AG20443 (cell line): ENCODE measurements at places on chromosomes 11 and 22.

GRCh38 chr11:47607380-47607779 is 13.2 kb upstream of the C1QTNF4 start:
- DNase-seq = peak; percentile 85

DNA sequence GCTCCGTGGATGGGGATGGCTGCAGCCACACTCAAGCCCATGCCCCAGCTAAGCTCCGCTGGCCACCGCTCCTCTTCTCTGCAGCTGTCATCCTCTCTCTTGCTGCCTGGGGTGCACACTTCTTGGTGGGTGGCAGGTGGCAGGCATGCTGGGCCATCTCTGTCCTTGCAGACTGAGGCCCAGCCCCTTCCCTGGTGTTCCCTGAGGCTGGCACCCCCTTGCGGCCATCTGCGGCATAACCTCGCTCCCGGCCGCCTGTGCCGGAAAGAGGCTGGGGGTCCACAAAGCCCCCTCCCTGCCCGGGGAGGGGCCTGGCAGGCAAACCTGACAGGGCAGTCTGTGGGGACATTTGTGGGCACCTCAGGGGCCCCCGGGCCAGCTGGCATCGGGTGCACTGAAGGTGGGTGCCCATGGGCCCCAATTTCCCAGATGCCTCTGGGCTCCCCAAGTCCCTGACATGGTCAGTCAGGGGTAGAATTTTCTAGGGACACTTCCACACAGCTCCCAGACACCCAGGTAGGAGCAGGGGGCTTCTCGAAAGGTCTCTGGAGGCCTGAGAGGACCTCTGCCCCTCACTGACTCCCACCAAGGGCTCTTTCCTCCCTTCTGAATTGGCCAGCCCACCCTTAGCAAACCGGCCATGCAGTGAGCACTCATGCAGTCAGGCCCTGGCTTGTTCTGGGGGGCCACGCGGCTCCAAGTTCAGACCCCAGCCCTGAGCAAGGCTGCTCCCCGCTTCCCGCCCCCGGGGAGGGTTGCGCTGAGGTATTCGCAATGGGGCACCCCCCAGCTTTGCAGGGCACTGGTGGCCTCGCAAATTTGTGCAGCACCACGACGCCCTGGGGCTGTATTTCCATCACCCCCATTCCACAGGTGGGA is 23.5 kb upstream of the TH start:
- DNase-seq = peak; percentile 81

GRCh38 chr11:9144828-9145227 is 53.4 kb upstream of the SCUBE2 start:
- no peak for DNase-seq

- no peak for DNase-seq
Measured at GRCh38 chr22:17343766-17344165, 25.5 kb upstream of the CECR2 start.

DNA sequence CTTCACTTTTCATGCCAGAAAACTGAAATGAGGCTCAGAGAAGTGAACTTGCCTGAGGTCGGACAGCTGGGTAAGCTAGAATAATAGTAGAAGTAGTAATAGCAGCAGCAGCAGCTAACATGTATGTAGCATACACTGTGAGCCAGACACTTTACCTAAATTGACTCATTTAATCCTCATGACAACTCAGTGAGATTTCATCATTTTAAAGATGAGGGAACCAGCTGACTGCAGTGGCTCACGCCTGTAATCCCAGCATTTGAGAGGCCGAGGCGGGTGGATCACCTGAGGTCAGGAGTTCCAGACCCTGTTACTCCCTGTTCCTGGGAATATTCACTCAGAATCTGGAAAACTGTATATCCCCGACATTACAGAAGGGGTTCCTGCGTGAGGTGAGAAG is 154.5 kb downstream of the DBX1 start:
- DNase-seq = no peak

- DNase-seq = no peak
Measured at GRCh38 chr11:109968781-109969180, 124.4 kb upstream of the ZC3H12C start.

- peak; percentile 16 for DNase-seq
Measured at GRCh38 chr11:35632301-35632700, 14.0 kb downstream of the FJX1 start.

DNA sequence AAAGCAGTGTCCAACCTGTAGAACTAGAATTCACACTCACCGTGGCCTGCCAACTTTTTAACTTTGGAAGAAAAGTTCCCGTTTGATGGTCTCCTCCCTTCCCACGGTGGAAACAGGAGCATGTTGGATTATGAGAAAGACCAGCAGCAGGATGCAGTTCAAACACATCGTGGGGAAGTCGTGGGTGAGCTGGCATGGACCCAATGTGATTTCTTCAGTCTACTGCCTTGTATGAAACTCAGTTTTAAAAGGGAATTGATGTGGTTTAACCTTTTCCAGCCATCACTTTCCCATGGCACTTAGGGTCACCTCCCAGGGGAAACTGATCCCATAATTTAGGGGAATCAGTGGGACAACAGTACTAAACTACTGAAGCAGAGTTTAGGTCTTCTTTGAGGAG is 318.3 kb downstream of the CADM1 start:
- DNase-seq = no peak

- DNase-seq = no peak
Measured at GRCh38 chr11:73267906-73268540, 4.1 kb upstream of the P2RY6 start.
